ENCODE measurements at places on chromosomes 12 and 14.

- no peak for DNase-seq
These were observed 6.0 kb downstream of the TMCC3 start for GRCh38 chr12:94644141-94644979.

DNA sequence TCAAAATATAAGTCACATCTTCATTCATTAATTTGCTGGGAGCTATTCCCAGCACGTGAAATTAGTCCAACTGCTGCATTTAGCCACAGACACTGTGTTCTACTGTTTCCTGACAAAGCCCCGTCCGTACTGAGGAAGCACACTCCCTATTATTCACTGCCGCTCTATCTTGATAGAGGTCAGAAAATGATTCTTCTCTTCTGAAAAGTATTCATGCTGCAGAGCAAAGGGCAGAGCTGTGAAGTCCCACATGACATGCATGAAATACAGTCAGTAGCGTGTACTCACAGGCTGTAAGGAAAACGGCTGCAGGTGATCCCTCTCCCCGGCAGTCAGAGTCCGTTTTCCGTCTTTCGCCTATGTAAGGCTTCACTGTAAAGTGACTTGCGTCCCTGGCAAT, 302.5 kb upstream of the FKBP4 start:
- DNase-seq = no peak

DNA sequence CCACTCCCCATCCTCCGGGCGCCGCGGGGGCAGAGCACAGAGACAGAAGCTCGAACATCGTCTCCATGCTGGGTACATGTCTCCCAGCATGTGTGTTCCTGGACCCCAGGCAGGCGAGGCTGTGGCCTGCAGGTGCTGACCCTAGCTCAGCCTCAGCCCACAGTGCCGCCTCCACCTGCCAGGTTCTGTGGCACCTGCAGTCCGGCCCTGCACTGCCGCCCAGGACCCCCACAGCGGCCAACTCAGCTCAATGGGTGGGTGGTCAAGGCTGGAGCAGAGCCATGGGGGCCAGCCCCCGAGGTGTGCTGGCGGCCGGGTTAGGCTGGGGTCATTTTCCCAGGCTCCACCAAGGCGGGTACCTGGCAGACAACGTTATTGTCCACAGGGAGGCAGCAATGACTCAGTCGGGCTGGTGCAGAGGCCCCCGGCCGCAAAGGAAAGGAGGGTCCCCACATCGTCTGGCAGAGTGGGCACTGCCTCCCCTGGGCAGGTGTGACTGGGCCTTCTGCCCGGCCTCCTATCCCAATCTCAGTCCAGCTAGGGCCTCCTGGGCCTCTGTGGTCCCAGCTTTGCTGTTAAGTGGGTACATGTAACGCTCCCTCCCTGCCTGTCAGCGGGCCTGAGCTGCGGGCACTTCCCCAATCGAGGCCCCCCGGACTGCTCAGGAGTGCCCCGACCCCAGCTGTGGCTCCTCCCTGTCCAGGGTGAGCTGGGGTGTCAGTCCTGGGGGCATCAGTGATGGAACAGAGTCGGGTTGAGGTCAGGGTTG, 20.2 kb upstream of the NUDT14 start:
- no peak for DNase-seq

GRCh38 chr14:26281280-26281998, 316.4 kb downstream of the NOVA1 start:
- no peak for DNase-seq

DNA sequence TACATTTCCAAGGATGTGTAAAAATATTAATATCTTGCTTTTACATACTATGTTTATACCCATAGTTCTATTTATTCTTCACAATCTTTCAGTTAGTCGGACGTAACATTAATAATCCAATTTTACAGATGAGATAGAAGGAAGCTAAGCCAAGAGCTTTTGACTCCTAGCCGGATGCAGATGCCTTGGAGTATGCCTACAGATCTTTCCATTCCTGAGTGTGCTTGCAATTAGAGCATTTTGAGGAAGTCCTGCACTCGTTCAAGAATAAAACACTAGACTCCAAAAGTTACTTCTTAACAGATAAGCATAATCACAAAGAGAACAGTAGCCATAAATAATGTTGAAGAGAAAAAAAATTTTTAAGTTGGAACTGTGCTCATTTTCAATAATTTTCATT, 337.6 kb upstream of the CLEC14A start:
- DNase-seq = no peak

GRCh38 chr12:110916295-110916875, 4.0 kb downstream of the MYL2 start:
- DNase-seq = no peak

DNA sequence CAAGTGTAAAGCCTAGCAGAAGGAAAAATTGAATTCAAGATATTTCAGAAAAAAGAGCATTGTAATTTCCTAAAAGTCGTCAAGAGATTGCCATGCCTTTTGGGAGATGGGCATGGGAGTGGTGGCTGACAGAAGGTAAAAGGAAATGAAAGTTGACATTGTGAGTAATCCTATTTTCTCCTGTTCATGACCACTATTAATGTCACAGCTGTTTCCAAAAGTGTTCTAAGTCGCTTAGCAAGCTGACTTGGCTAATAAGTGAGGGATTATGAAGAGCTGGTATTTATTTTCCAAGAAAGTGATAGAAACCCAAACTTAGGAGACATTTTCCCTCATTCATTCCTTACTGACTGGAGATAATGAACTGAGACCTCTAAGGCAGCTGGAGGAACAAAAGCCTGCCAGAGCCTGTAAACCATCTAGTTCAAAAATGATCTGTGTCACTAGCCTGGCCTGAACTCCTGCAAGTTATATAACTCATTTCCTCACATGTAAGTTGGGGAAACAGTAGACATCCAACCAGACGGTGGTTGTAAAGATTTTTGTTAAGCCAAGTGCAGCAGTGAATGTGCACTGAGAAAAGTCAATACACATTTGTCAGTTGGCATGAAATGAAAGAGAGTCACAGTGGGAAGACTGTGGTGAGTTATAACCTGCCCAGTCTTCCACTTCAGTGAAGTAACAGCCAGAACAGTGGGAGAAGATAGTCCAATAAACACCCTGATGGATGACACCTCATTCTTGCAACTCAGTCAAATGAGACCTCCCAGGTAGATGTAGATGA, 75.8 kb downstream of the DIO2 start:
- DNase-seq = no peak

DNA sequence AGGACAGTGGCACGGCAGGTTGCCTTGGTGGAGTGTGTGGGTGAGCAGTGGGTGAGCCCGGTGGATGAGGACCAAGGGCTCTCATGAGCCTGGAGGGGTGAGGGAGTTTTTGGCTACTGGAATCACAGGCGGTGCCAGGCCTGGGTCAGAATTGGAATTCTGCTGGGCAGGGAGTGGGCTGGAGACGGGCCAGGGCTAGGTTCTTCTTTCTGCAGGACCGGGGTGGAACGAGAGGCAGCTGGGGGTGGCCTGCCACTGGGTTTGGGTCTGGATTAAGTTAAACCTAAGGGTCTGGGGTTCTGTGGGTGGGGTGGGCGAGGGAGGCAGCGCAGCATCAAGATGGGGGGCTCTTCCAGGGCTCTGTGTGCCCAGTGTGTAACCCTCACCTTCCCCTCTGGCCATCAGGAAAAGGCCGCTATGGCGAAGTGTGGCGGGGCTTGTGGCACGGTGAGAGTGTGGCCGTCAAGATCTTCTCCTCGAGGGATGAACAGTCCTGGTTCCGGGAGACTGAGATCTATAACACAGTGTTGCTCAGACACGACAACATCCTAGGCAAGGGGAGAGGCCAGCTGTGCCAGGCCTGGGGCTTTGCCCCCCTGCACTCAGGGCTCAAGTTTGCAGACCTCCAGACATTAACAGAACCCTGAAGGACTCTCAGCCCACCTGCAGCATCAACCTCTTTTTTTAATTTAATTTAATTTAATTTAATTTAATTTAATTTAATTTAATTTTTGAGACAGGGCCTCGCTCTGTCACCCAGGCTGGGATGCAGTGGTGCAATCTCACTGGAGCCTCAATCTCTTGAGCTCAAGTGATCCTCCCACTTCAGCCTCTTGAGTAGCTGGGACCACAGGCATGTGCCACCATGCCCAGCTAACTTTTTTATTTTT, 7.0 kb downstream of the ACVRL1 start:
- no peak for DNase-seq

- no peak for DNase-seq
These were observed 13.3 kb downstream of the BRF1 start for GRCh38 chr14:105287249-105288102.

DNA sequence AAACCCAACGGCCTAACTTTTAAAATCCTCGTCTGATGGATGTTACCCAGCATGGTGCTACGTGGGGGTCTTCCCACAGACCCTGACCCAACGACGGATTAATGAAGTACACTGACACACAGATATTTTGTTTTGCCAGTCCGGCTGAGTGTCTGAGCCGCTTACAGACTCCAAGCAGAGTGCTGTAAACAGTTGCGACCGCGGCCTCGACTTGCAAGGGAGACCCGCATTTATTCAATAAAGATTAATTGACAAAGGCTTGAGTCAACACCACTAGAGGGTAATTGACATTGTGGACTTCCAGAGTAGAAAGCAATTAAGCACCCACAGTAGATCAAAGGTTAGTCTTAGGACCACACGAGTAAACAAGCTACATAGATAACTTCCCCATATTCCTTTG, 1042.4 kb downstream of the AACS start:
- DNase-seq = no peak

- DNase-seq = no peak
These were observed 10.0 kb downstream of the FGF23 start for GRCh38 chr12:4369548-4369947.

DNA sequence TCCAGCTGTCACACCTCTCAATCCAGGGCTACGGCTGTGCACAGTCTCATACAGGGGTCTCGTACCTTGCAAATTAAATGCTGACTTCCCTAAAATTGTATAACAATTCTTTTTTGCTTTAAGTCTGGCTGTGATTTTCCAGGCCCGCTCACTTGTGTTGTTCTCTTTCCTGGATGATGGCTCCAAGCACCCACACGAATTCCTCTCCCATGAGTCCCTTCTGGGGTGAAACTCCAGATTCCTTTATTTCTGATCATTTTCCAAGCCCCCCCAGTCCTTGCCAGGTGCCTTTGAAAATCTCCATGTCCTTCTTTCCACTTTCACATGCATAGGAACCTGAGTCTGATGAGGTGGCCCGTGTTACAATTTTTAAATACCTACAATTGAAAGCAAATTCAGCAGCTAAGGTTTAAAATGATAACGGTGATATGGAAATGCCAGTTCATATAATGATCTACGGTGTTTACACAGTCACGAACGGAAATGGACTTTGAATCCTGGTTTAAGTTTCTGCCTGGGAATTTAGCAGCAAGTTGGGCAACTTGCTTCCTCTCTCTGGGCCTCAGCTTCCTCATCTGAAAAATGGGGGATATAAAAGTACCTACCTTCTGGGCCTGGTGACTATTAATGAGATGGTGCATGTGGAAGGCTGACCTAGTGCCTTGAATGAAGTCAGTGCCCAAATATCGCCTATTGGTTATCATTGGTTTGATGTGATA, 85.5 kb downstream of the STAB2 start:
- no peak for DNase-seq

- DNase-seq = no peak
These were observed 1.5 kb downstream of the TMED8 start for GRCh38 chr14:77375164-77375950.

- no peak for DNase-seq
These were observed 28.8 kb downstream of the P2RX4 start for GRCh38 chr12:121238604-121239350.

DNA sequence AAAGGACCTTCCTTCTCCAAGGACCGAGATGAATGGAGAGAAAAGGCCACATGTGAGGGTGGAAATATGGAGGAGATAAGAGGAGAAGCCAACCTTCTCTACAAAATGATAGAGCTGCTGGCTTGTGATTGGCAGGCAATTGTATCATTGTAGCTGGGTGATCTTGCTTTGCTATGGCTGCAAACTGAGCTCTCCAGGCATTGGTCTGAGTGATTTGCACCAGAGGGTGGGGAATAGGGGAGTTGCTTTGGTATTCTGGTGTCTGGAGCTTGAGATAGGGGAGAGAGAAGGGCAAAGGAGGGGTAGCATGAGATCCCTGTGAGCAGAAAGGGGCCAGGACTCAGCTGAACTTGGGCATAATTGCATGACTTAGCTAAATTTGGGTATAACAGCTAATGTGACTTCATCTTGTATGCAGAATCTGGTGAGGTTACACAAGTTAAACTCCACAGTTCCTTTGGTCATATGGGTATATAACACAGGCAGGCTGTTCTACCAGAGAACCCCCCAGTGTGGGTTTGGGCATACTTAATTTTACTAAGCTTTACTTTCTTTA, 72.0 kb downstream of the FOS start:
- no peak for DNase-seq

- no peak for DNase-seq
These were observed 11.2 kb downstream of the POLE start for GRCh38 chr12:132675757-132676432.

GRCh38 chr12:72264548-72265175, 7.5 kb upstream of the TRHDE start:
- no peak for DNase-seq
